Putamen (tissue), 1 donor: ENCODE measurements at places on chromosomes 11 and 22.

GRCh38 chr11:109051200-109051599 lies 370.8 kb upstream of the C11orf87 start:
- DNase-seq: no peak

DNA sequence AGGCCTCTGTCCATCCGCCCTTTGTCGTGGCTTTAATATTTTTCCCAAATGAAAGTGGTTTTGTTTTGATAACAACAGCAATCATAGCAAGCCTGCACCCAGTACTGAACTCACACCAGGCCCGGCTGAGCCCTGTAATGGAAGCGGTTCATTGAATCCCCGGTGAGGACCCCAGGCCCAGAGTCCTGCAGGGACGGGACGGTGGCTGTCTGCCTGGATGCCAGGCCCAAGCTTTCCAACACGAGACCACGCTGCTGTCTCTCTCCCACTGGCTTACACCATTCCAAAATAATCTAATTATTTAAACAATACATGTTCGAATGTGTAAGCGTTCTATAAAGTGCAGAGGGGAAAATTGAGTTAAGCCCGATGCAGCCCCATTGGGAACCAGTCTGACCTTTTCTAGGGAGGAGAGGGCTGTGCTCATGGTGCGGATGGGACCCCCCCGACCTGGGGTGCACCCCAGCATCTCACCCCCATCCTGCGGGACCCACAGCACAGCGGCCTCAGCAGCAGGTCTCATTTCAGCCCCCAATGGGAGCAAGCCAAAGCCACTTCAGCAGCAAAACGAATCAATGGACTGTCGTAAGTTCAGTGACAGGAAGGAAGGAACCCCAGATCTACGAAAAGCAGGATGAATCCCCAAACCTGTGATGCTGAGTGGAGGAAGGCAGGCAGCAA lies 1046.9 kb downstream of the BRD1 start:
- DNase-seq: no peak

DNA sequence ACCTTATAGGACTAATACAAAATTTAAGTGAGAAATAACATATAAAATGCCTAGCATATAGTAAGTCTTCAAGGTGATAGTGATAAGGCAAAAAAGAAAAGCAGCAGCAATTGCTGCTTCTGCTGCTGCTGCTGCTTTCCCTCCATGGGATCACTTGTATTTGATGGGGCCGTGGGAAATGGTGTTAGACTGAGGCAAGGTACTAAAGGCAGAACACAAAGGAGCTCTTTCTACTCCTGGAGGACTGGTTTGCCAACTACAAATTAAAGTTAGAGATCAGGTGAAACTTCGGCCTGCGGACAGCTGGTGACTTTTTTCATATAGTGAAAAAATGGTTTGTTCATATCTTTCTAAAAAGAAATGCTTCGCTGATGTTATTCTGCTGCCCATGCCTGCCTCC lies 46.3 kb downstream of the SWAP70 start:
- DNase-seq: no peak

DNA sequence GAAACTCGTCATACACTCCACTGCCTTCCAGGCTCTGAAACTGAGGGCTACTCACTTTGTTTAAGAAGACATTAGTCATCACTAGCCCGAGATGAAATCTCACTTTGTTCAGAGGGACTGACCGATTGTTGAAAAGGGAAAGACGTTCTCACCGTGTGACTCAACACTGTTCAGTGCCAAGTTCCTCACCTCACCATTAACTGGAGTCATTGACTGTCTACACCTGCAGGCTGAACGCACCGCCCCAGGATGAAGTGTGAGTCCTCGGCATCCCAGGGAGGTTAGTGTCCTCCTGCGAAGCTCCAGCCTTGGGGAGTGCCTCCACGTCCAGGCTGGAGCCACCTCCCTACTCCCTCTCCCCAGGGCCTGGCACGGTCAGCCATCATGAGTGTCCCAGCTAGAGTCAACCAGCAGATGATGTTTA lies 30.4 kb downstream of the FADD start:
- DNase-seq: no peak

GRCh38 chr11:44880511-44880910 lies 70.2 kb downstream of the TP53I11 start:
- no peak for DNase-seq

DNA sequence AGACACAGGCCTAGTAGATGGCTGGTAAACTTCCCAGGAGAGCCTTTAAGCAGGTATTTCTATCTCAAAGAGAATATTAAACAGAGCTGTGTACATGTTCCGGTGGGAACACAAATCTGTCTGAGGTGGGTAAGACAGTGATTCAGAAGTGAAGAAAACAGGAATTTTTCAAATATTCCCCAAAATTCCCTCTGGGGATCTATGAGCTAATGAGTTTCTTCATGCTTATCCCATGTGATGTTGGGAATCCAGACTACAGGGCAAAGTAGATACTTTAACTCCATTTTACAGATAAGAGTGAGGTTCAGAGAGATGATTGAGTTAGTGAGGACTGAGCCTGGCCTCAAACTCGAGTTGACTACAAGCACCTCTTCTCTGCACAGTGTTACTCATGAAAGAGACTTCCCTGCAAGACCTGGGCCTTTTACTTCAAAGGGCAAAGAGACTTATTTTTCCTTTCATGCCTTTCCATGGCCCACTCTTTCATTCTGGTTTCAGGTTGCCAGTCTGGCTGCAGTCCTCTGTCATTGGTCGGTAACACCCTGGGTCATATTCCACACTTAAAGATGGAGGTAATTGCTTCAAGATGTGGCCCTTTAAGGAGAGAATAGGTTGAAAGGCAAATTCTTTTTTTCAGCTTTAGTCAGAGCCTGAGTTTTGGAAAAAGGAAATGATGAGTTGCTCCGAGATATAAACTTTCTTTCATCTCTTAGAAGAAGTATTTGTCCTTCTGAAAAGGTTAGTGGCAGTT lies 70.1 kb downstream of the CYB5R2 start:
- DNase-seq: no peak

GRCh38 chr22:41382610-41383009 lies 868 bp downstream of the TEF start:
- no peak for DNase-seq
